ENCODE measurements at places on chromosomes 2 and 18.

GRCh38 chr2:145919477-145919876 is 1399.6 kb upstream of the ZEB2 start:
- no peak for DNase-seq

DNA sequence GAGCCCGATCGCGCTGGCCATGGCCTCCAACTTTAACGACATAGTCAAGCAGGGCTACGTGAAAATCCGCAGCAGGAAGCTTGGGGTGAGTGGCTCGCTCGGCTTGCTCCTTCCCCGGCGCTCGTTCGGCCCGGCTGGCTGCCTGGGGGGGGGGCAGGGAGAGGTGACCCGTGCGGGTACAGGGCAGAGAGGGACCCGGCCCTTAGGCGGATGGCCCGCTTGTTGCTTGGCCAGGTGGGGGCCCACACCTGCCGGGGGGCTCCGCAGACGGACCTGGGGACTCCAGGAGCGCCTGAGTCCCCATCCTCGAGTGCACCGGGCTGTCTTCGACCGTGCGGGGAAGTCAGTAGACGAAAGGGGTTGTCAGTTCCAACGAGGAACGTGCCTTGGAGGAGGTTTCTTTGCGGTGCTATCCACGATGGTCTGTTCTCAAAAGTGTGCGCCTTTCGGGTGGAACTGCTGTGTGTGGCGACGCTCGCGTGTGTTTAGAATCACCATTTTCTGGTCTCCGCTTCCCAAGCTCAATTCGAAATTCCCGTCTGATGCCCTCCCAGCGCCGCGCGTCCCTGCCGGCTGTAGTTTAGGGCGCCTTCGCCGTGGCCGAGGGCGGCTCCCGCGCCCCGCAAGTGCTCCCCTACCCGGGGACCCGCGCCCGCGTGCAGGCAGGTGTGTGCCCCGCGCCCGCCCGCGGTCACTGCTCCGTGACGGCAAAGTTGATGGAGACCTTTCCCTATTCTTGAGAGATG is 711 bp downstream of the DOK6 start:
- DNase-seq: peak; percentile 40

DNA sequence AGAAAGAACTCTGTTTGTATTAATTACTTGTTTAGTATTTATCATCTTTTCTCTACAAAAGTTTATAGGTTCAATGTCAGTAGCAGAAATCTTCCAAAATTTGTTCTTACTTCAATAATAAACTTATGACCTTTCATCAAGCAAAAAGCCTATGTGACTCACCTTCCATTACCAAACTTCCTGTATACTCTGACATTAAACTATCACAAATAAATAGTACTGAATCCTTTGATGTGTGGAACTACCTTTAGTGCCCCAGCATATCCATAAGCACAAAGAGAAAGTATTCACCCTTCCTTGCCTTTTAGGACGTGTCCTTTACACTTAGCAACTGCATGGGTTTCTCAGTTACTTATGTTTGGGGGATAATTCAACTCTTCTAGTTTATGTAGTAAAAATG is 166.0 kb downstream of the EHBP1 start:
- no peak for DNase-seq

DNA sequence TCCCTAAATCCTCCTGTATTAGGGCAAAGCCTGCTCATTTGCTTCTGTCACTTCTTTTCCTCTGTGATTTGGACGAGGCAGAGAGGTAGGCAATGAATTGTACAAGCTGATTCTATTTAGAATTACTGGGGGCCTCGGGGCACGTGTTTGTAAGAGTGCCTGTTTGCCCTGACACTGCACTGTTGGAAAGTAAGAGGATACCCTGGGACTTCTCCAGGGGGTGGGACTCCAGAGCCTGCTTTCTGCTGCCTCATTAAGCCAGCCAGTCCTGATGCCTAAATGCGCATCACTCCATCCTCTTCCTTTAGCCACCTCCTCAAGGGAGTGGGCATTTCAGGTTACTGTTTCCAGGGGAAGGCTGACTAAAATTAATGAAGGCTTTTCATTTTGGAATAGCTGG is 134.3 kb downstream of the TDRD15 start:
- no peak for DNase-seq

DNA sequence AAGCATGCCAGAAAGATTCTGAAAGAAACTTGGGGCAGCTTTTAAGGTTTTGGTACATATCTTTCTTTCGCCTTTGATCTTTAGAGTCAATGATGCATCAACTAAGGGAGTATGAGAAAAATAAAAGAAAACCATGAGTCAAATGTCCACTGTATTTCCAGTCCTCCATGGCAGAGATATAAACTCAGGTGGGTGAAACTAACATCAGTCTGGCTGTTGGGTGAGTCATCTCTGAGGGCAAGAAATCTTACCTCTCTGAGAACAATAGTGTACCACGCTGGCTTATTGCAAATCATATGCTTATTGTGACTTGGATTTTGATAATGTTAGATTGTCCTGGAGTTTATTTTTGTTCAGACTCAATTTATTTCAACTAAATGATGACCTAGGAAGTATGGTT is 521.0 kb downstream of the PLCL1 start:
- DNase-seq: no peak

- DNase-seq: peak; percentile 41
Measured at GRCh38 chr2:209424199-209424701, 403 bp downstream of the MAP2 start.

GRCh38 chr2:198004921-198005829 is 200.8 kb downstream of the PLCL1 start:
- peak; percentile 42 for DNase-seq

GRCh38 chr2:28405537-28405936 is 12.9 kb downstream of the FOSL2 start:
- DNase-seq: no peak

DNA sequence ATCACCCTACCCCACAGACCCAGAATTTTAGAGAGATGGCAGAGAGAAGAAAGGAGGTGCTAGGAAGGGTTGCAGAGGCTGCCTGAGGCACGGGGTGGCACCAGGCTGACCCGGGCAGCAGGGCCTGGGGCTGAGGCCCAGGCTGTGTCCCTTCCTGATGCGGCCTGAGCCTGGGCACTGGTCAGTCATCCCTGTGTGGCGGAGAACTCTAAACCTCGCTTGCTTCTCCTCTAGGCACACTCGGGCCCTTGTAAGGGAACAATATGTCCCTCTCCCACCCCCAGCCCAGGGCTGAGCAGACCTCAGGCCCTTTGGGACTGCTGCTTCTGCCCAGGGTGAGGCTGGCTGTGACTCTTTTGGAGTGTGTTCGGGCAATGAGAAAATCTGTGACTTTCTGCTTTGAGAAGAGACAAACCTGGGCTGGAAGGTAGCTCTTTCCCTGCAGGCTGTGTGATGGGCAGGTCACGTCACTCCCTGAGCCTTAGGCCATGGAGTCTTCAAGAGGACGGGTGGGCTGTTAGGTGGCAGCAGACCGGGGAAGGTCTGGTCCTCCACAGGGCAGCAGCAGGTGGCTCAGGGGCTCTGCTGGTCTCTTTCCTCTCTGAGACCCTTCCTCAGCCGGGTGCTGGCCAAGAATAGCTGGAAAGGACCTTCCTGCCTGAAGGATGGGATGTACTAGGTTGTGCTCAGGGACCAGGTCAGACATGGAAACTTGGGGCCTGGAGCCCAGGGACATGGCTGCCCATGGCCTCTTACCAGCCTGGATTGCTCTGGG is 96.8 kb downstream of the GLI2 start:
- no peak for DNase-seq

- DNase-seq: no peak
Measured at GRCh38 chr18:56067214-56067894, 479.4 kb upstream of the TCF4 start.

GRCh38 chr2:111966241-111966640 is 67.8 kb downstream of the MERTK start:
- no peak for DNase-seq

- no peak for DNase-seq
Measured at GRCh38 chr2:166972418-166972817, 84.1 kb downstream of the XIRP2 start.

DNA sequence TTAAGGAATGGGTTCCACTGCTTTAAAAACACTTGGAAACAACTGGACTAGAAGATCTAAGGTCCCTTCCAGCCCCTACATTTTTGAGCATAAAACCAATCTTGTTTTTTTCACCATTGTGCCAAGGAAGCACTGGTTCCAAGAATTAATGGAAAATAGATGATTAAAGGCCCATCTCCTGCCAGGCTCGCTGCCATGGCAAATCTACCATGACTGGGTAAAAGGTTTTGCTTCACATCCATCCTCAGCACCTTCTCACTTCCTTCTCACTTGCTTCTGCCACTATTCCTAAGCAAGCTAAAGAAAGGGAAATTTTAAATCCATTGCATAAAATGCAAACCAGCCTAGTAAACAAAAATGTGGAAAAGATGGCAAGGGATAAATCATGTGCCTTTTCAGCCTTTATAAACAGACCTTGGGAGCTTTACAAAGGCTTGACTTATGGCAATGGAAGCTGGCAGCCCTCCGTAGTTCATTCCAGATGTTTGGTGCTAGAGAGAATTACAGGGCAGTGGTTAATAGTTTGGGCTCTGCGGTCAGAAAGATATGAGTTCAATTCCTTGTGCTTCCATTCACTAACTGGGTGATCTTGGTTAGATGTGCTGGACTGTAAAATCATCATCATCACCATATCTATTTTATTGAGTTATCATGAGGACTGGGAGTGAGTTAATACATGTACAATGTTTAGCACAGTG is 27.0 kb upstream of the ST3GAL5 start:
- no peak for DNase-seq

GRCh38 chr2:15074751-15075700 is 442.5 kb downstream of the LRATD1 start:
- DNase-seq: no peak

DNA sequence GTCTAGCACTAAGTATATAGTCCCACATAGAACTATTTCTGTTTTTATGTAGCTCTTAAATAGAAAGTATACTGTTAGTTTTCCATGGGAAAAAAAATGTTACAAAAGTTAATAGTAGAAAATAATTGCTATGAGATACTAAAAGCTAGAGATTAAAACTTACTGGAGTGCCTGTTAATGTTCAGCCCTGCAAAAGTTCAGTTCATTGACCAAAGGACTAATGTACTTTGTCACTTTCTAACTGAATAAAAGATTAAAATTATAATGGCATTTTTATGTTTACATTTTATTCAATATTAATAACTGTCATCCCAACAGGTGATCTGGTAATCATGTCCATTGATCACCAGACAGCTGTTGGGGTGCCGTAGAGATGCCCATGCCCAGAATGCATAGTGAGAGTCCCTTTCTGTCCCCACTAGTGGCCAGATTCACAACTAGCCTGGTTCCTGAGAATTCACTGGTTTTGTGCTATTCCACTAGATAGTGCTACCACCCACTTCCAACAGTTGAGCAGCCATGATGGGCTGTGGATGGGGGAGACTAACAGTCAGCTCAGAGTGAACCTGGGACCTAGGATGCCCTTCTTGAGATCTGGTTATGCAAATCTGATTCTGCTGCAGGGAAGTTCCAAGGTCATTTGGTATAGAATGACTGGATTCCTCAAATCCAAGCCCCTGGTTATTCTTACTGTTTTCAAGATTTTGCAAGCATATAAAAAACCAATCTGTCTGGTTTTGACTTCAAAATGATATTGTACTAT is 57.8 kb downstream of the AFTPH start:
- DNase-seq: no peak

All from Right ventricle myocardium superior (tissue), 1 donor.